EH (cell line): ENCODE measurements at places on chromosomes 5 and 9.

DNA sequence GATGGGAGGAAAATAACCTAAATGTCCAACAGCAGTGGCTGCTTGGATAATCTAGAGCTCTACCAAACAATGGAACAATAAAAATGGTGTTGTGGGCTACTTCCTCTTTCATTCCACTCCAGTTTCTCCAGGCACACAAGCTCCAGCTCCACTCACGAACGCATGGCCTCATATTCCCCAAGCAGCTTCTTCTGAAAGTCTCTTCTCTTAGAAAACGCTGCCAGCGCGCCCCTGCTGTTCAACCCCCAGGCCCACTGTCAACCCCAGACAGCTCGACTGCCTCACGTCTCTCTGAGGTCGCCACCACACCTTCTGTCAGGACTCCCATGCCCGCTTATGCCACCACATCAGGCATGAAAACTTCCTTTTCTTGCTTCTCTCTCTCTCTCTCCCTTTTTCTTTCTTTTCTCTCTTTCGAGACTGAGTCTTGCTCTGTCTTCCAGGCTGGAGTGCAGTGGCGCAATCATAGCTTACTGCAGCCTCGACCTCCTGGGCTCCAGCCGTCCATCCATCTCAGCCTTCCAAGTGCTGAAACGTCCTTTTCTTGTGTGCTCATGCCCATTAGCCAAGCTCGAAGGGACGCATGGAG is 16.2 kb downstream of the OR2V2 start:
- DNase-seq = no peak

DNA sequence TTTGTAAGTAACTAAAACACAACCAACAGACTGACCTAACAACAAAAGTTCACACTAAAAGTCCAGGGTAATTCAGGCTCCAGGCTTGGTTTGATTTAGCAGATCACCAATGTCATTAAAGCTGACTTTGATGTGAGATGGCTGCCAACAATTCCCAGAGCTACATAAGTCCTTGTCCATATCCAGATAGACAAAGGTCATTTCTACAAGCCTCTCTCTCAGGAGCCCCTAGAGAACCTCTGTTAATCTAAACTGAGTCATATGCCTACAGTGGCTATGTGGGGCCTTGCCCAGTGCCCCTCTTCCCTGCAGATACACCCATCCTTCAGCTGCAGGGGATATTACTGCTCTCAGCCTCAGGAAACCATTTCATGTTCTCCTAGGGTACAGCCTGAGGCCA is 18.2 kb upstream of the ANP32B start:
- DNase-seq = no peak

- DNase-seq = no peak
Observed at GRCh38 chr5:88380332-88380731, 111.7 kb upstream of the TMEM161B start.

- peak; percentile 95 for DNase-seq
Observed at GRCh38 chr5:34686762-34687268, 30.7 kb downstream of the RAI14 start.

DNA sequence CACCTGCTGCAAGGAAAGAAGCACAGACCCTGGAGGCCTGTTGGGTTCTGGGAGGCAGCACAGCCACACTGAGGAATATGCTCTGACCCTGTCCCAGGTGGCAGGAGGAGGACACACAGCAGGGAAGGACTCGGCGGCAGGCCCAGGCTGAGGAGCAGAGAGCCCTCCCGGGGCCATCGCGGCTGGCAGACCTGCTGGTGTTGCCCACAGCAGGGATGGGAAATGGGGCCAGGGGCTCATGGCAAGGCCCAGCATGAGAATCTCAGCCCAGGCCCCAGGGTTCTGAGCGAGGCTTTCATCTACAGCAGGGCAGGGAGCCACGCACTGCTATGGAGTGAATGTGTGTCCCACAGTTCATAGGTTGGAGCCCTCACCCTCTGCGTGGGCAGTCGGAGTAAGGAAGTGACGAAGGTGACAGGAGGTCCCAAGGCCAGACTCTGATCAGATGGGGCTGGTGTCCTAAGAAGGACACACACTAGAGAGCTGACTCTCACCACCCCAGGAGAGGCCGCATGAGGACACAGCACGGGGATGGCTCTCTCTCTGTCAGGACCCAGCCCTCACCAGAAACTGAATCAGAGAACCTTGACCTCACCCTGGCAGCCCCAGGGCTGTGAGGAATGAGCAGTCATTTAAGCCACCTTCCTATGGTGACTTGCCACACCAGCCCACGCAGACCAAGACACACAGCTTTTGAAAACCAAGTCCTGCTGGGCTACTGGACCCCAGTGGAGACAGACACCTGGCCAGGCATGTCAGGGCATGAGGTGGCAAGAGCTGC is 10.3 kb upstream of the GPSM1 start:
- DNase-seq = no peak

DNA sequence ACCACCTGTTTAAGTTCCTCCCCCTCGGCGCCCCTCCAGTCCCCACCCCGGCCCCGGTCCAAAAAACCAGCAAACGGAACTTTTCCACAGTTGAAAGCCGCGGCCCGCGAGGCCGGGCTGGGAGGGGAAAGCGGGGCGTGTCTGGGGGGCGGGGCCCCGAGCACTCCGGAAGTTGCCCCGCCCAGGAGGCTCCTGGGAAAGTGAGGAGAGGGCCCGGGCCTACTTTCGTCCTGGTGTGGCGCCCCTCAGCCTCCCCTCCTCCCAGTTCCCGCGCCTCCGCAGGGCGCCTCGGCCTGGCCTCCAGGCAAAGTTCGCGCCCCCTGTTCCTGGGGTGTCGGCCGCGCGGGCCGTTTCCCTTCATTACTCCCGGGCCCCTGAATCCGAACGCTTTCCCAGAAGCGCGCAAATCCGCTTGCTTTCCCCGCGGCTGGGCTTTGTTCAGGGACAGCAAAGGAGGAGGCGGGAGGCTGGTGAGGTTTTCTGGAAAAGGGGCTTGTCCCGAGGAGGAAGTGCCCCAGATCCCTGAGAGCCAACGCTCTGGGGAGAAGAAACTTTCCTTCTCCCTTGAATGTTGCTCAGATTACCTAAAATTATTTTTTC is 4.5 kb upstream of the DMRT3 start:
- DNase-seq = no peak

DNA sequence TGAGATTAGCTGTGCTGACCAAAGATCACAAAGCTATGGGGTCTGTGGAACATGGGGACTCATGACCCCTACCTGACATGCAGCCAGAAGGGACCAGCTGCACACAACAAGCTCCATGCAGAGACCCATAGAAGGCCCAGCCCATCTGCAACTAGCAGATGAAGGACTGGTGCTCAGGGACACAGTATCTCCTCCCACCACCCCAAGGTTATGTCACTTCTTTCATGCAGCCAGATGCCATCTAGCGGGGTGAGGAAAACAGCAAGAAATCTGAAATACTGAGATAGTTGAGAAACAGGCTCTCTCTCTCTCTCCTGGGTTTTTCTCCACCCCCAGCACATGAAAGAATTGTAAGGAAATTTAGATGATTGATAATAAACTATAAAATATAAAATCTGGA is 161.3 kb upstream of the DAPK1 start:
- DNase-seq = no peak
